Effector memory CD4-positive, alpha-beta T cell (primary cell): ENCODE measurements at places on chromosomes 3 and 15.

GRCh38 chr3:100221159-100221558 lies 39.6 kb upstream of the TBC1D23 start:
- DNase-seq, result no peak

DNA sequence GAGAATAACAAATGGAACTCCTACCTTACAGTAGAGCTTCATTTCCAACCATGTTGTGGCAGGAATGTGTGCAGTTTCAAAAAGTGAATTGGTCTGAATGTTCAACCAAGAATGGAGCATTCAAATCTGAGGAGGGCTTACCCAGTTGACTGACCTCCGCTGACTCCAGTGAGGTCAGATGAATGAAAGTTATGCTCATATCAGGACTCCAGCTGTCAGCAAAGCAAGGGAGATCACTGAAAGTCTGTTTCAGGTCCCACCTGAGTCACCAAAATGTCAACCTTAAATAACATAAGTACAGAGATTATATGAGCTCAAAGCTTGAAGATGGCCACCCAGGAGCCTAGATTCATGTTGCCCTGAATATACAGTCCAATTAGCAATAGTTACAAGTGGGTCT lies 473.5 kb downstream of the RBMS3 start:
- no peak for DNase-seq

- DNase-seq, result no peak
Measured at GRCh38 chr3:15384510-15385237, 42.7 kb downstream of the METTL6 start.

DNA sequence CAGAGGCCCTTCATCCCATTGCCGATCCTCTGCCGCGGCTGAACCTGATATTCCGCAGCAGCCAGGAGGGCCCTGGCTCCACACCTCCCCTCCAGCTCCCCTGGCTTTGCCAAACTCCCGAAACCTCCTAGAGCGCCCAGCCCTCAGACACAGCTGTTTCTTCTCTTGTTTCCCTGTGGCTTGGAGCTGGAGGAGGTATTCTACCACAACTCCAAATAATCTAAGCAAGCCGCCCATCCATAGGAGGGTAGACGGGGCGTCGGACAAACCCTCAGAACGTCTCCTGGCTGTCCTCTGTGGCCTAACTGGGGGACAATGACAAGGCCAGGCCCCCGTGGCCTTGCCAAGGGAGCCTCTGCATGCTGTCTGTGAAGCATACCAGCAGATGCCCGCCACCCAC lies 10.4 kb downstream of the PLA2G4D start:
- no peak for DNase-seq

DNA sequence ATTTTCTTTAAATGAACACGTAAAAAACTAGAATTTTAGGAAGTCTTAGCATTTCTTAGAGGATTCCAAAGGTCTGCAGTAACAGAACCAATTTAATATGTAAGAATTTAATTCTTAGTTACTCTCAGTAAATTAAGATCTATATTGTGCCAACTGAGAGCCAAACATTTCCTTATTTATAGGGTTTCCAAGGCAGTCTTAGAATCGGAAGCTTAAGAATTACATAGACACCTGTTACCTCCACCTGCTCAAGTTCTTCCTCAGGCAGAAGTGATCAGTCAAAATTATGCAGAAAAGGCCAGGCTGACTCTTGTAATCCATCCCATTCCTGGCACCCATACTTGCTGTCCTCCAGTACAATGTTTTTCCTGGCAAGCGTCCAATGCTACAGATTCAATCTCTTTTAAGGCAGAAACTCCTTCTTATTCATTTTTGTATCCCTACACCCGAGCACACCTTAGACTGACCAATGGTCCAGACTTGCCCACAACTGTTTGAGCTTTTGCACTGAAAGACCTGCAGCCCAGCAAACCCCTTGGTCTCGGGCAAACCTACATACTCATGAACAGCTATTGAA lies 64.3 kb downstream of the NCEH1 start:
- DNase-seq, result no peak

- no peak for DNase-seq
Measured at GRCh38 chr3:22156868-22157267, 405.9 kb upstream of the ZNF385D start.

GRCh38 chr15:75718328-75718727 lies 5.7 kb upstream of the CSPG4 start:
- DNase-seq, result no peak

DNA sequence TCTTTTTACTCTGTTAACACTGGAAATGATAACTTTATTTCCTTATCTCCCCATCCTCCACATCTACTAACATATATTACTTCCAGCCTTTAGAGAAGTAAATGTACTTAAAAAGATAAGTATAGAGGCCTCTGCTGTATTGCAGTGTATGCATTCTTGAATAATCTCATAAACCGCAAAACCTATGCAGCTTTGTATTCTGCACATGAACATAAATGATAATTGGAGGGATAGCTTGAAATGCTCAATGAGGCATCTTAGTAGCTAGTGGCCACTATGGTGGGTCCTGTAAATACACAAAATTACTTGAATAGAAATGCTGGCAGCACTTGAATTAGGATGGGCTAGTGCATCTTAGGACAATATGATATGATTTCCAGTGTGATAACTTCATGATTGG lies 77.0 kb downstream of the LYSMD4 start:
- DNase-seq, result no peak

DNA sequence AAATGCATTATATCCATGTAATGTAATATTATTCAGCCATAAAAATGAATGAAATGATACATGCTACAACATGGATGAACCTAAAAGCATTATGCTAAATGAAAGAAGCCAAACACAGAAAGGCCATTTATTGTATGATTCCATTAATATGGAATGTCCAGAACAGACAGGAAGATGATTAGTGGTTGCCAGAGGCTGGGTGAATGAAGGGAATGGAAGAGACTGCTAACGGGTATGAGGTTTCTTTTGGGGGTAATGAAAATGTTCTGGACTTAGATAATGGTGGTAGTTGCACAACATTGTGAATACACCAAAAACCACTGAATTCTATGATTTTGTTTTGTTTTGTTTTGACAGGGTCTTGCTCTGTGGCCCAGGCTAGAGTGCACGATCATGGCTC lies 61.6 kb upstream of the MAP4 start:
- no peak for DNase-seq

GRCh38 chr15:25178835-25179672 lies 224.3 kb downstream of the SNRPN start:
- no peak for DNase-seq

GRCh38 chr3:154182975-154183374 lies 61.8 kb downstream of the ARHGEF26 start:
- no peak for DNase-seq

DNA sequence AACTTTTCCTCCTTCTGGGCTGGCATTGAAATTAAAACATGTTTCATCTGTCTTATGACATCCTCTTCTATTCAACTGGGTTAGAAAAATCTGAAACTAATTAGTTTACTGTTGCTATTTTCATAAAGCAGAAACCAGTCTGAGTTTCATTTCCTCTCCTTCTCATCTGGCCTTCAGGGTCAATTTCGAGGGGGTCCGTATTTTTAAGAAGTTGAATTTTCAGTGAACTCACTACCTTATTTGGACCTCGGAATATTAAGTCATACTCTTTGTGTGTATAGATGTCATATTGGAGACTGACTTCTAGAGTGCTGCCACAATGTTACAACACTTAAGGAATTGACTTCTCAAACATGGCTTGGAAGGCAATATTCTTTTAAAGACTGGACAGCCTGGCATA lies 485.9 kb downstream of the SQOR start:
- DNase-seq, result no peak
